Natural killer cell (primary cell): ENCODE measurements at places on chromosomes 1 and 21. TPM values are rescaled to one million over a fixed set of nuclear protein-coding genes. Genes with fewer than 3 reads are reported as not detected.

DNA sequence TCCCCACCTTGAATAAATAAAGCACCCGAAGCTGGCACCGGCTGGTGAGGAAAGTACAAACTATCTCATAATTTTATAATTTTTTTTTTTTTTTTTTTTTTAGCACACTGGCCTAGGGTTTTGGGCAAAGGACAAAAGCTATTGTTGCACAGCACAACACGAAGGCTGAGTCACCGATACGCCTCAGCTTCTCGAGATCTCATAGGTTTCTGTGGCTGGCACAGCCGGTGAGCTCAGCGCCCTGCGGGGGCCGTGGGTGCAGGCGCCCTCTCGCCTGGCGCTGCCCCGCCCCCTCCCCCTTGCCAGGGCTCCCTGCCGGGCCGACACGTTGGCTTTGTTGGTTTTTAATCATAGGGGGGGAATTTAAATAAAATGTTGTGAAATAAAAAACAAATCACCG, 17.2 kb downstream of the CASZ1 start:
- H3K4me3 ChIP-seq: no peak overlapping the region
- DNase-seq: no peak
- H3K27ac ChIP-seq: no peak overlapping the region
- H3K4me1 ChIP-seq: no peaks in the 10 kb centered on the region
- H3K36me3 ChIP-seq: no peaks in the 10 kb centered on the region
- no peaks in the 10 kb centered on the region for H3K27me3 ChIP-seq

DNA sequence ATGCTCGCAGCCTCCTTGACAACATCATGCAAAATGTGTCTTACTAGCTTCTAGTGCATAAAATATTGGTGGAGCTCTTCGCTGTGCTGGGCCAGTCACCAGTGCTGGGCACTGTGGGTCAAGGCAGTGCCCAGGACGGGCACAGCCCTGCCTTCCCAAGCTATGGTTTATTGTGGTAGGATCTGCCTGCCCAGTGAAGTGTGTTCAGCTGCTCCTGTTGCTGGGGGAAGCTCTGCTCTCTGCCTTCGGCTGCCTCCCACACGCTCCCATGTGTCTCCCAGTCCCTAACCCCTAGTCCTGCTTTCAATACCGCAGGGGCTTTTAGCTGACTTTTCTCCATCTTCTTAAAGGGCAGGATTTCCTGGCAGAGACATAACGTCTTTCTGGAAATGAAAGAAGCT, 15.7 kb downstream of the EPHX1 start:
- no peaks in the 10 kb centered on the region for H3K36me3 ChIP-seq
- no peaks in the 10 kb centered on the region for H3K27me3 ChIP-seq
- DNase-seq: no peak
- H3K4me3 ChIP-seq: no peak overlapping the region

Gene SLC22A15
- 6.0 TPM for total RNA-seq

DNA sequence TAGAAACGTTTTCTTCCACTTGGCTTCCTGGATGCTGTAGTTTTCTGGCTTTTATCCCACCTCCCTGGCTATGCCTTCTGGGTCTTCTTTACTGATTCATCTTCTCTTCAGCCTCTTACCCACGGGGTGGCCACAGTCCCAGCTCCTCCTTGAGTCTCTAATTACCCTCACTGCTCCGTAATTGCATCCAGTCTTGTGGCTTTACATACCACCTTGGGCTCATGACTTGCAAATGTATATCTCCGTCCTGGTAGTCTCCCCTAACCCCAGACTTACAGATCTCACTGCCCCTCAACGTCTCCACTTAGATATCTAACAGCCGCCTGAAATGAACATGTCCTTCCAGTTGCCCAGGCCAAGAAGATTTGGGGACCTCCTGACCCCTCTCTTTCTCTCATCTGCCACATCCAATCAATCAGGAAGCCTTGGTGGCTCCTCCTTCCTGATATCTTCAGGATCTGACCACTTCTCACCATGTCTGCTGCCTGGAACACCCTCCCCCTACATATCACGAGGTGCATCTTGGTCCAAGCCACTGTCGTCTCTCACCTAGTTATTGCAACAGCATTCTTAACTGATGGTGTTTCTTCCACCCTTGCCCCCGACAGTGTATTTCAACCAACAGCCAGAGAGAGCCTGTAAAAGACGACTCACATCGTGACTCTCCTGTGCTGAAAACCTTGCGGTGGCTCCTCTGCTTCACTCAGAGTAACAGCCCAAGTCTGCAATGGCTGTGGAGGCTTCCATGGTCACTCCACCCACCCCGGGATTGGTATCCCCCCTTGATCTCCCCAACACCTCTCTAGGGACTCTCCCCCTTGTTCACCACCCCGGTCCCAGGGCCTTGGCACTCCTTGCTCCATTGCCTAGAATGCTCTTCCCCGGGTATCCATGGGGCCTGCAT, 219.0 kb upstream of the POU3F1 start:
- no peak for DNase-seq
- H3K4me3 ChIP-seq: no peak overlapping the region
- no peak overlapping the region for H3K27ac ChIP-seq
- H3K4me1 ChIP-seq: no peaks in the 10 kb centered on the region

Gene MPZ
- 8.7 TPM for total RNA-seq

DNA sequence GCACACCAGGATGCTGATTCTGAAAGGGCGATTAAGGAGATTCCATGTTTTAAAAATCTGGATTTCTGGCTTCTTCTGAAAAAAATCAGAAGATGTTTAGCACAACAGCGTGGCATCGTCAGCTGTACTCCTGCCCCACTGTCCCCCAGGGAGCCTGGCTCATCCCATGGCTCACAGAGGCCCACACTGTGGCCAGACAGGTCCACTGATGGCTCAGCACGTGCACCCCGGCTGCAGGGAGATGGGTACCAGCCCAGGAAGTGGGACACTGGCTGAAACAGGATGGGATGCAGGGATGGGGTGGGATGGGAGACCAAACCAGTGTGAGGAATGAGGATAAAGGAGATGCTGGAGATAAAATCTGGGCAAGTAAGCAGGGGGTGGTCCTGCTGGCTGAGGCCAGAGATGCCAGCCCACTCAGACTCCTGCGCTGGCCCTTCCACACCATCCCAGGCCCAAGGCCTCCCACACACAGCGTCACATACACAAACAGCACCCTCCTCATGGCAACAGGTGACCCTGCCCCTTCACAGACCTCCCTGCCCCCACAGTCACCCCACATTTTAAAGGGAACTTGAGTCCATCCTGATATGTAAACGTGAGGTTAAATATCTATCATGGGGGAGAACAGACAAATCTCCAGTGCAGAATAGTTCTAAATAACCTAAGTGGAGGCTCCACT, 23.9 kb upstream of the SAMD11 start:
- H3K4me3 ChIP-seq: no peak overlapping the region
- no peak overlapping the region for H3K27ac ChIP-seq
- H3K4me1 ChIP-seq: peaks cover 16% of the 10 kb centered on the region
- H3K27me3 ChIP-seq: peaks cover 9% of the 10 kb centered on the region
- no peaks in the 10 kb centered on the region for H3K36me3 ChIP-seq
- no peak for DNase-seq

GRCh38 chr1:215005656-215006345, 76.7 kb upstream of the KCNK2 start:
- H3K4me3 ChIP-seq: no peak overlapping the region
- no peaks in the 10 kb centered on the region for H3K36me3 ChIP-seq
- no peaks in the 10 kb centered on the region for H3K4me1 ChIP-seq
- no peak for DNase-seq
- no peaks in the 10 kb centered on the region for H3K27me3 ChIP-seq
